ENCODE measurements at places on chromosomes 7 and 10.
A peak's percentile ranks its signal among the peaks of the same experiment; 100 is the strongest.

DNA sequence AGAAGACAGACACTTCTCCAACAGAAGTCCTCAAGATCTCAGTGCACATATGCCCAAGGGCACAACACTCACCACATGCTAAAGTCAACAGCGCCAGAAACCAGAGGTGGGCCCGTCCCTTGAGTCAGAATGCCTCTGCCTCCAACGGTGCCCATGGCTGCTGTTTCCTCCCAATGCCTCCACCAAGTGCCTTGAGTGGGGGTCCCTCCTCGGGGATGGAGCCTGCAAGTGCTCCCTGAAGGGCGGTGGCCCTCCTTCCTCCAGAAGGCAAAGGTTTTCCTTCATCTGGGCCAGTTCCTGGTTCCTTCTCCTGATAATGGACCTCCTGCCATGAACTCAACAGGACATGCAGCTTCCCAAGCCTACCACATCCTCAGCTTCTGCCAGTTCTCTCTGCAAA, 58.5 kb downstream of the TNS3 start:
- DNase-seq = no peak

- DNase-seq = no peak
These were observed 29.4 kb upstream of the ADCYAP1R1 start for GRCh38 chr7:31022726-31023125.

DNA sequence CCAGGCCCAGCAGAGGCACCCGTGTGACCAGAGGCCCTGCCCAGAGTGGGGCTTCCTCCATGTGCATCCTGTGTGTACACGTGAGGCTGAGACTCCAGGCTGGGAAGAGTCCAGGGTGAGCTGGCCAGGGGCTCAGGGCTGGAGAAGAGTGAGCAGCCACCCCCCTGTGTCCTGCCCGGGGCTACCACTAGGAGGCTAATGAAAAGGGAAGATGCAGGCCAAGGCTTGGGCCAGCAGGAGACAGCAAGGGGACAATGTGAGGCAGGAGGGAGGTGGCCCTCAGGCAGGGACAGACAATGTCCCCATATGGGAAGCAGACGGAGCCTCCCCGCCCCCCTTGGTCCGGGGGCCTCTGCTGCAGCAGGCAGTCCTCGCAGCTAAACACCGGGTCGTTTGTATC, 102.0 kb downstream of the HIF1AN start:
- no peak for DNase-seq

GRCh38 chr10:80068270-80068669, 10.2 kb upstream of the TMEM254 start:
- DNase-seq = no peak

DNA sequence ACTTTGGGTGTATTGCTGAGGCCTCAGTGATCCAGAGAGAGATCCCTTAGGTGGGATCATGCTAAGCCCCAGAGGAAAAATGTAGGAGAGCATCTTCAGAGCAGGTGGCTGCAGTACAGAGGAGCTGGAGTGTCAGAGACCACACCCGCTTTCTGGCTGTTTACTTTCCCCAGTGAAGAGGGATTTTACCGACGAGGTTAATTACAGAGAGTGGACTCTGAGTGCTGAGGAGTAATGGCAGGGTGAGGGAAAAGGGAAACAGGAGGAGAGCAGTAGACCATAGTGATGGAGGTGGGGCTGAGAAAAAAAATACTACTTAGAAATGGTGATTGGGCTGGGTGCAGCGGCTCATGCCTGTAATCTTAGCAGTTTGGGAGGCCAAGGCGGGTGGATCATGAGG, 43.3 kb upstream of the HBP1 start:
- no peak for DNase-seq

DNA sequence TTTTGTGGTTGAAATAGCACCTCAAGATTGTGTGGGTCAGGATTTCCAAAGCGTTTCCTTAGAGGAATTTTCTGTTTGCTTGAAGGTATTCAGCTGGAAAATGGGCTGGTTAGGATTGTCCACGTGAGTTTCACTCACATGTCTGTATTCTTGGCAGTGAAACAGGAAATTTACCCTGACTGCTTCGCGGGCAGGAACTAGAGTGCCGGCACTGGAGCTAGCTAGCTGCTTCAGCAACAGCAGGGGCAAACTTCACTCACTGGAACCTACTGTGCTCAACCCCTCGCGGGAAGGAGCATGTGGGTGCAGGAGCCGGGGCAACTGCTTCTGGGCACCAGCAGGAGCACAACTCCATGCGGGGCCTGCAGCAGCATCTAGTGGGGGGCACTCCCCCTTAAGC, 38.0 kb upstream of the RTKN2 start:
- no peak for DNase-seq

DNA sequence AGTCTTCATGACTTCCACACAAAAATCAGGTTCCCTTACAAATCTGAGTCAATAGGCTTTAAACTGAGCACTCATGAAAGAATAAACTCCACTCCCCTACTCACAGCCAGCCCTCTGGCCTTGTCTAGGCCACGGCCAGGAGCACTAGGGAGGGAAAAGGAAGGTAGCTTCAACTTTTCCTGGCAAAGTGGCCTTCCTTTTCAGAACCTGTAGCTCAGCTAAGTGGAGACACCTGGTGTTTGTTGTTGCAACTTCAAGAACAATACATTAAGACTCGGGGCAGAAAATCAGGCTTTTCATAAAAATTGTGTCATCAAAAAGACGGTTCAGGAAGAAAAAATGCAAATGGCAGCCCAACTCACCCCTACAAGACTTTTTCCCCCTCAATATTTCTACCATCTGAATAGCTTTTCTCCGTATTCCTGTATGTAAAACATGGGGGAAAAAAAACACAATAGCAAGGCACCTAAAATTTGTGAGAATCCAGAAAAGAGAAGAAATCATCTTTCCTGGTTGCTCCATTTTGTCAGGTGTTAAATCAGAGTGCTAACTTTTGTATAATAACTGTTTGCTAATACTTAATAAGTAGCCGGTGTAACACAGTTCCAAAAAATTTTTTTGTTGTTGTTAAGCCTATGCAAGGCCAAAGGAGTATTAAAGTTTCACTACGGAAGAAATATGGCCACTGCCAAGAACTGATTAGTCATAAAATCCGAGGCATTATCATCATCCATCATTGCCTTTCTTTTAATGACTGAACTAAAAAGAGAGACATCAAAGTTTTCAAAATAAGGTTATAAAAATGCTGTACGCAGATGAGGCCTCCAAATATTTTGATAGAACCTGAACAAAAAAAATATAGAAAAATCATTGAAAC, 66.2 kb upstream of the ARID5B start:
- DNase-seq = peak; percentile 86

- DNase-seq = no peak
These were observed 48.6 kb downstream of the ARHGAP19 start for GRCh38 chr10:97243836-97244235.

DNA sequence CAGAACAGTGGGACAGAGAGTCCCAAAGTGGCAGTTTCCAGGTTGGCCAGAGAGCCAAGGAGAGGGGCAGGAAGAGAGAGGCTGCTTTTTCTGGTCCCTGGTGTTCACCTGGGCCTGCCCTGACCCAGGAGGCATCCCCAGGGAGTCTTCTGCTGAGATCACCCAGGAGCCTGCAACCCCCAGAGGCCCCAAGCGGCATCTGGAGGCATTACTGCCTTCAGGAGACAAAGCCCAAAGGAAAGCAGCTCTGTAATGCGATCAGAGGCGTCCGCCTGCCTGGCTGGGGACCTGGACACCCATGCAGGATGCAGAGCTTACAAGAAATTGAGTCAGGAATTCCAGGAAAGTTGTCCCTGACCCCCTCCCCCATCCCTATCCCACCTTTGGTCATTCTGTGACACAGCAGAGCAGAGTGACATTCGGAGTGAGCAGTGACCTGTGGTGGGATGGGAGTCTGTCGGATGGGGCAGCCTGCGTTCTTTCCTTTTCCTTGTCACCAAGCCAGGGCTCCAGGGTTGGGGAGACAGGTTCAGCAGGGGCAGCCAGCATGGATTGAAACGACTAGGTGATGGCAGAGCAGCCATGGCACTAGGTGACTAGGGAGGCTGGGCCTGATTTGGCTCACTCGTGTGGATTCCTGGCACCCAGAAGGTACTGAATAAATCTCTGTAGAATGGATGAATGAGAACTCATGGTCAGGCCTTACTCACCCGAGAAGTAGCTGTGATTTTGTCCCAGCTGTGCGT, 10.4 kb downstream of the UNC5B start:
- no peak for DNase-seq

DNA sequence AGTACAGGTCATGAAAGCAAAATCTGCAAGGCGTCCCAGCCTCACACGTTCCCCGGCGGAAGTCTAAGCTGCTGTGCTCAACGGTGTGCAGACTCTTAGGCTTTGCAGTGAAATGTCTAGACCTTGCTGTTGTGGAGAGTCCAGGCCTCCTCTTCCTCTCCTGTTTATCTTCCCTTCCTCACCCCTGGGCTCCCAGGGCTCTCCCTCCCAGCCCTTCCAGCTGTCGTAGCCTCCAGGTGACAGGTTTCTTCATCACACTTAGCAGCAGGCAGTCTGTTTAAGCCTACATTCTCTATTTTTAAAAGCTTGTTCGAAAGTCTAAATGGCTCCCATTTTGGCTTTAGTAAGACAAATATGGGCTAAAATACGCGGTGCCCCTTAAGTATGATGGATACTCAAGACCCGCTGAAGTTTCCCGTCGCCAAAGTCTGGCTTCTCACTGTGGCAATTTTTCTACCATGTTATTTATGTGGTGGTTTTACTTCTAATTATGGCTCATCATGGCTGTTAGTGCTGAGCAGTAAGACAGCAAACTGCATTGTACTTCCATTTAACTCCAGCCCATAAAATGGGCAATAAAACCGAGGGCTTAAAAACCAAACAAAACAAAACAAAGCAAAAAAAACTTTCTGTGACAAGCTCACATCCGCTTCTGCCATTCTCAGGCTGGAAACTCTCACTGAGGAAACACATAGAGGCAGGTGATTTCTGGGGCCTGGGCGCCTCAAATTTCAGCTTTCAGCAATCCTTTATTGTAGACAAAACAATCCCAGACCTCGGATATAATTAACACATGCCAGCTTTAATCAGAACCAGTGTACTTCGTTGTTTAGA, 243.2 kb downstream of the SNX10 start:
- no peak for DNase-seq

- no peak for DNase-seq
These were observed 188.4 kb upstream of the CACNA2D1 start for GRCh38 chr7:82631998-82632397.

- DNase-seq = no peak
These were observed 546.9 kb upstream of the GALNT17 start for GRCh38 chr7:70585071-70585470.

GRCh38 chr10:126123466-126123865, 227.1 kb downstream of the FANK1 start:
- no peak for DNase-seq

DNA sequence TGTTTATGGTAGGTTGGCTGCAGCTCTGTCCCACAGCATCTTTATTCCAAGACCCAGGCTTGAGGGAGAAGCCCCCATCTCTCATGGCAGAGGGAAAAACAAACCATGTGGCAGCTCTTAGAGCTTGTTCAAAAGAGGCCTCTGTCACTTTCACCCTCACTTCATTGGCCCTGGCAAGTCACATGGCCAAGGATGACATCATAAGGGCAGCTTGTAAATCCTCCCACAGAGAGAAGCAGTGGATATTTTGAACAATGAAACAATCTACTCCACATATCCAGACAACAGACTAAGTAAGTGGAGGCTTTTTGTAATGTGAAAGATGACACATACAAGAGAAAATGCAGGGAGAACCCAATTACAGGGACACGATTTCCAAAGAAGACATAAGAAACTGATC, 108.1 kb downstream of the GRID1 start:
- DNase-seq = no peak

GRCh38 chr10:1486841-1487687, 250.3 kb downstream of the ADARB2 start:
- no peak for DNase-seq

GRCh38 chr10:130557181-130557845, 421.1 kb downstream of the GLRX3 start:
- DNase-seq = no peak

DNA sequence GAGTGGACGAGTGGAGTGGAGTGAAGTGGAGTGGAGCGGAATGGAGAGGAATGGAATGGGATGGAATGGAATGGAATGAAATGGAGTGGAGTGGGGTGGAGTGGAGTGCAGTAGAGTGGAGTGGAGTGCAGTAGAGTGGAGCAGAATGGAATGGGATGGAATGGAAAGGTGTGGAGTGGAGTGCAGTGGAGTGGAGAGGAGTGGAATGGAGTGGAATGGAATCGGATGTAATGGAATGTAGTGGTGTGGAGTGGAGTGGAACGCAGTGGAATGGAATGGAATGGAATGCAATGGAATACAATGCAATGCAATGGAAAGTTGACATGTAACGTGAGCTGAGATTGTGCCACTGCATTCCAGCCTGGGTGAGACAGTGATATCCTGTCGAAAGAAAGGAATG, 46.4 kb downstream of the ZNF716 start:
- no peak for DNase-seq

- DNase-seq = no peak
These were observed 188.1 kb downstream of the MYOF start for GRCh38 chr10:93293999-93294398.

- no peak for DNase-seq
These were observed 216.9 kb downstream of the SORCS1 start for GRCh38 chr10:106947643-106948042.

DNA sequence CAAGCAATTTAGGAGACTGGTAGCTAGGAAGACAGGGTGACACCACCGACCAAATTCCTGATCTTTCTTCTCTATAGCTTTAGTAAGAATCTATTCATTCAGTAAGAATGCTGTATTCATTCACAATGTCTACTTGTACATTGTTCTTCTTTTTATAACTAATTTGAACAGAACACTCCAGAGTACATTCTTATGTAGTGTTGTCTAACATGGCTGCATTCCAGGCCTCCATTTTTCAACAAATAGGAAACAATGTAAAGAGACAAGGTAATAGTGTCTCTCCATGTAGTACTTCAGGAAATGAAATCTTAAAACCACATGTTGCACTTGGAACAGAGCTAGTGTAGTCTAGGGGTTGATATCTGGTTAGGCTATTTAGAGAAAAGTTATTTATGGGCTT, 1.8 kb downstream of the VCL start:
- DNase-seq = peak; percentile 69

DNA sequence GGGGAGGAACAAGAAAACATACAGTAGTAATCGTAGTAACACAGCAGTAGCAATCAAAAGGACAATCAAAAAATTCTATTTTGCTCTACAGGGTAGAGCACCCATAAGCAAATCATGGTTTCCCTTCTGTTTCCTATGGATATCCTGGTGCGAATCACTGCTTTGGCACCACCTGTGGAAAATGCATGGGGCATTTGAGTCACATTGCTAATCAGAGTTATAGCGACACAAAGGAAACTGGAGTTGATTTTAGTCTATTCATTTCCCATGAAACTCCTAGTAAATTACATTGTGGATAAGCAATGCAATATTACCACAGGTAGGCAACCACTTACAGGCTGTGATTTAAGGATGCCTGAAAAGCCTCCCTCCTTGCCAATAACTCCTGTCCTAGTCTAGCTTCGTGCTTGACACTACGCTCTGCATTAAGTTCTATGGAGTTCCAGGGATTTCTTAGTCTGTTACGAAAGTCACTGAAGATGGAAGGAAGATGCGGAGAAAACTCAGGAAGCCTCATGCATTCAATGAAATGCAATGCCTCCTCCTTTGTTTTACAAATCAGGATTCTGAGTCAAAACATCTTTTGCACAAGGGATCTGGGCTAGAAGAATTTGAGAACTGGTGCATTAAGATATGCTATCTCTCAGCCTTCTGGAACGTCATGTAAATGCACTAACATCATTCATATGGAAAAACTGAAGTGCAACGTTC, 188.4 kb downstream of the DGKI start:
- DNase-seq = peak; percentile 10

GRCh38 chr7:137847568-137848050, 835 bp upstream of the DGKI start:
- peak; percentile 19 for DNase-seq
